ENCODE measurements at places on chromosomes 2 and 18.
A peak's percentile ranks its signal among the peaks of the same experiment; 100 is the strongest.

DNA sequence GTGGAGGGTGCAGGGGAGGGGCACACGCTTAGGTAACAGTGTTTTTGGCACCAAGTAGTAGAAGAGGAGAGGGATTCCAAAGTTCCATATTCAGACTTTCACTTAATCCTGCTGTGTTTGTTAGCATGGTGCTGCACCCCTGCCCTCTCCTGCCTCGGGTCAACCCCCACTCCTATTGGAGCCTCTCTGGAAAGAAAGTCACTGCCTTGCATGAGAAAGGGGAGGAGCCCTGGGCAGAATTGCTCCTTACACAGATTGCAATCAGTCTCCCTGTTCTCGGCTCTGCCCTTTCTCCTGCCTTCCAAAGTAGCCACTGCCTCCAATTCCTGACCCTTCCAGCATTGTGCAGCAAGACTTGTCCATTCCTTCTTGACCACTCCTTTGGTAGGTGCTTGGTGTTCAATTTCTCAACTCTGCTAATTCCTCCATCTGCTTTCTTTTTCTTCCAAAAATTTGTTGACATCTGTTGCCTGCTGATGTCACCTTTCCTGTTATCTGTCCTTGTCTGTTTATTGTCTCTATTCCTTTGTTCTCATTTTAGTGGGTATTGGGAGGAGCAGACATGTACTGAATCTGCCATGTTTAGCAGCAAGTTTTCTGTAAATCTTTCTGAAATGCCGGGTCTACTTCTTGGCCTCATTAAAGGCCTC lies 225.4 kb downstream of the LOXHD1 start:
- no peak for DNase-seq

- DNase-seq = no peak
Observed at GRCh38 chr2:68256093-68256450, 3.7 kb upstream of the PPP3R1 start.

DNA sequence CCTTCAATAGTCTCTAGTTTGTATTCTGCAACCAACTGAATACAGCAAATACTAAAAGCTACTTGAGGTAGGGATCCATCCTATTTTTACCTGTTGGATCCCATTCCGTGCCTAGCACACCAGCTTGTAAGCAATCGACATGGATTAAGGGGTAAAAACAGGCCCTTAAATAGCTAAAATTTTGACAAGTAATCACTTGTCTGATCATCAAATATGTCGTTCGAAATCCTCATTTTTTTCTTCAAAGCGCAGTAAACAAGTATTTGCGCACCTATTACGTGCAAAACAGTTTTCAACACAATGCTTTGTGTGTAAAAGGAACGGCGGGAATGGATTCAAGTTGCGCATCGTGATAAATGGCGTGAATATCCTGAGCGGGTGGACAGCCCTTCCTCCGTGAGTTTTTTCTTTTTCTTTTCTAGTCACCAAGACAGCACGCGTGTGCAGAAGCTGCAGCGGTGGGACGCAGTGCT lies 1.4 kb upstream of the ACVR2A start:
- DNase-seq = no peak

DNA sequence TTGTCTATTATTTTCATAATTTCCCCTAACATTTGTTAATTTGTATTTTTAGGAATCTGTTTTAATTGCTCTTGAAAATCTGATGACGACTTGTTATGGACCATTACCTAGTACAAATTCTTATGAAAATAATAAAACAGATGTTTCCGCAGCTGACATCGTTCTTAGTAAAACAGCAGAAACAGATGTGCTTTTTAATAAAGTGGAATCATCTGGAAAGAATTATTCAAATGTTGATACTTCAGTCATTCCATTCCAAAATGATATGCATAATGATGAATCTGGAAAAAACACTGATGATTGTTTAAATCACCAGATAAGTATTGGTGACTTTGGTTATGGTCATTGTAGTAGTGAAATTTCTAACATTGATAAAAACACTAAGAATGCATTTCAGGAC lies 69.9 kb downstream of the PMS1 start:
- DNase-seq = no peak

DNA sequence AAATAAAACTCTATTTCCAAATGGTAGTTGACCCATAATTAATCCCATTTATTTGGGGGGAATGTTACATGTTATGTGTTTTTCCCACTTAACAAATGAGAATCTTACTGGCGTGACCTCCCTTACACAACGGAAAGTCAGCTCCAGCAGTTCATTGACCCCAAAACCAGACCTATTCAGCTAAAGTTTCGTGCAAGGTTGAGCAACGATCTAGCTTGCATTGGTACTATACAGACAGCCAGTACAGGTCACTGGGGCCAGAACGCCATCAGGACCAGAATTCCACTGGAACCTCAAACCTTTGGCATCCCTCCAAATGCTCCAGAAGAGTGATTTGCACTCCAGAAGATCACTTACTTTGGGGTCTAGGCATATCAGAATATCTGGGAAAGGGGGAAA lies 6.8 kb upstream of the CTAGE1 start:
- DNase-seq = no peak

DNA sequence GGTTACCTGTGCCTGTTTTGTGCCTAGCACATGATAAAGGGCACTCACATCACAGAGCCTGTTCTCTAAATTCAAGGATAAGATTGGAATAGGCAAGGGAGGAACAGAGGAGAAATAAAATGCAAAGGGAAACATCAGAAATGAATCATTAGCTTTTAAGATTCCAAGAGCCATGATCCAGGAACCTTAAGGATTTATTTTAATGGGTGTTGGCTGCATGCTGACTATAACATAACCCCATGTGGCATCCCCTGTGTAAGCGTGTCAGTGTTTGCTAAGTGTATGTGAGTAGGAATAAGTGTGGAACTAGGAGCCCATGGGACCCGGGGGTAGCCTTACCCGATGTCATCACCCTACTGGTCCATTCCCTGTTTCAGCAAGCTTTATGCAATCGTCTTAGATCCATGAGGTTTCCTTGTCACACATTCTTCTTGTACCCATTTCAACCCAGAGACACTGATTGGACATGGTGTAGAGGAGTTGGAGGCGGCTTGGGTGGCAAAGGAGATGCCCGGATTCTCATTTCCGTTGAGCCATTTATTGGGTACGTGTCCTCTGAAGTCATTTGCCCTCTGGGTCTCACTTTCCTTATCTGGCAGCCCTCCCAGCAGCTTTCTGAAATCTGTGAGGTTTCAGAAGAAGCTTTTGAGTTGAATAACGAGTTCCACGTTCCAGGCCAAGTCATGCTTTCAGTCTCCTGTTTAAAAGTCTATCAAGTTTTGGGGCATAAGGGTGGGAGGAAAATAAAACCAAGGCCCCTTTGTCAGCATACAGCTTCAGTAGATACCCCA lies 117.0 kb downstream of the MGAT5 start:
- DNase-seq = no peak

- no peak for DNase-seq
Observed at GRCh38 chr2:233385489-233386044, 31.3 kb downstream of the DGKD start.

- peak; percentile 23 for DNase-seq
Observed at GRCh38 chr18:2442726-2443275, 128.5 kb downstream of the METTL4 start.

DNA sequence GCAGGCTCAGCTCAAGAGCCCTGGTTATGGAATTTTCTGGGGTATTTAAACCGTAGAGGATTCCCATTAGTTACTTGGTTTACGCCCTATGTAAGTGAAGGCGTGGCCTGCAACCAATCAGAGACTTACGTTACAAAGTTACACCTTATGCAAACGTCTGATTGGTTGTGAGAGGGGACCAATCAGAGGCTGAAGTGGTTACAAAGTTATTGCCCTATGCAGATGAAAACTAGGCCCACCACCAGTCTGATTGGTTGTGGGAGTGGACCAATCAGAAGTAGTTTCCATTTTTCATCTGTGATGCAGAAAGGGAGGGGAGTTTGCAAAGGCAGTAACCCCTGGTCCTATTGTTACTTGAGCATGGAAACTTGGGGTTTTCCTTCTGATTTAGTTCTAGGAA lies 49.1 kb downstream of the DLGAP1 start:
- DNase-seq = no peak

DNA sequence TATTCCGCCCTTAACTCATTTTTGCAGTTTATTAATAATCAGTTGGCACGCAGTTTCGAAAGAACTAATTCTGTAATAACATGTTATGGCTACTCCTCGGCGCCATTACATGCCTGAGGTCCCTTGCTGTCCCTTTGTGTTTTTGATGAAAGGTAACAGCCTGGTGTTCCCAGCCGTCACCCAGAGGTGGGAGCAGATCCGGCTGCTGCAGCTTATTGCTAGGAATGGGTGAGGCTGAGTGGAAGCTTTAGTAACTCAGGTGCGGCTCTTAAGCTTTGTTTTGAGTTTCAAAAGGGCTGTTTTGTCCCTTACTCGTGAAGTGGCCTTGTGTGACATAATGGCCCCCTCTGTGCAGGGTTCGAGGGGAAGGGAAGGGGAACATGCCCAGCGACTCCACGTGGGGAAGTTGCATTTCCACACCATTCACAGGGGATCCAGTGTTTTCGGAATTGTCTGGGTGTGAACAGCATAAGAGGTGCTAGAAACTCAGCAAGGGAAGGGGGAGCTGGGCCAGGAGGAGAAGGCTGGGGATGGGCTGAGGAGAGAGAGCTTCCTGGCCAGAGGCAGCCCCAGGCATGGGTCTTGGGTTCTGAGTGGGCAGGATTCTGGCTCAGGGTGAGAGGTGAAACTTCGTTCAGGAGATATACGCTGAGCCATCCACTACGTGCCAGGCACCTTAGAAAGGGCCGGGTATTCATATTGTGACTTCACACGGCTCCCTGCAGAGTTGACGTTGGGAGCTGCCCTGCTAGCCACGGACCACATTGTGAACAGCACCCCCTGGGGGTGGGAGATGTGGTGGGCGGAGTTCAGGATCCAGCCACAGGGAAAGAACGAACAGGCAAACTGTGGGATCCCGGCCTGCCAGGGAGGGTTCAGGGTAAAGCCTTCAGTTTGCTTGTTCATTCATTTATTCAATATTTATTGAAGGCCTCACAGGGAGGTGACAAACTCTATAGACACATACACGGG lies 84.4 kb downstream of the TGOLN2 start:
- peak; percentile 39 for DNase-seq

DNA sequence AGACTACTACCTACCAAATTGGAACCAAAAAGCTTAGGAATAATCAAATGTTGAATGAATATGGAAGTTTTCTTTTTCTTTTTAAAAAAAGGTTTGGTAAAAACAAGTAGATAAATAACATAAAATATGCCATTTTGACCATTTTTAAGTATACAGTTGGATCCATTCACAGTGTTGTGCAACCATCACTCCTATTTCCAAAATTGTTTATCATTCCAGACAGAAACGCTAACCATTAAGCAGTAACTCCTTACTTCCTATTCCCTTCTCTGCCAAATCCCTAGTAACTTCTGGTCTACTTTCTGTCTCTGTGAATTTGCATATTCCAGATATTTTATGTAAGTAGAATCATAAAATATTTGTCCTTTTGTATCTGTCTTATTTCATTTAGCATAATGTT lies 39.8 kb downstream of the CD302 start:
- DNase-seq = no peak

DNA sequence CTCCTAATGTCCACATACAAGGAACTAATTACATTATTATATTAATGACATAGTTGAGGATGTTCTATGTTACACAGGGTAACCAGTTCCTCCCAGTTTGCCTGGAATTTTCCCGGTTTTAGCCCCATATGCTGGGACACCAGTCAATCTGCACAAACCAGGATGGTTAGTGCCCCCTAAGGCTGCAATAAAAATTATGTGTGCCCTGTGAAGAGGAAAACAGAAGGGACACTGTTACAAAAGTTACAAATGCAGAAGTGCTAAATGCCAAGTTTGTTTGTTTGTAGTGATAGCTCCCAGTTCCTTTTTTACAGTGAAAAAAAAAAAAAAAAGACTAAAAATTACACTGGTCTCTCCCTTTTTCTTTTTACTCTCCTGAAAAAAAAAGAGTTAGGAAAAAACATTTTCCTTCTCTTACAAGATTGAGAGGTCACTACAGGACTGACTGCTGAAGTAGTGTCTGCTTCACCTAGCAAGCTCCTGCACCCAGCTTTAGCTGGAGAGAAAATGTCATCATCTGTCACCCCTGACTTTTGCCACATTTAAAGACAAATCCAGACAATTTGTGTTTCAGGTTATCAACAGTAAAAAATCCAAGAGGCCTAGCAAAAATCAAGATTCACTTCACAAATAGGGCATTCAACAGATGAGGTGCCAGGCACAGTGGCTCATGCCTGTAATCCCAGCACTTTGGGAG lies 3.2 kb downstream of the ANKRD44 start:
- no peak for DNase-seq

DNA sequence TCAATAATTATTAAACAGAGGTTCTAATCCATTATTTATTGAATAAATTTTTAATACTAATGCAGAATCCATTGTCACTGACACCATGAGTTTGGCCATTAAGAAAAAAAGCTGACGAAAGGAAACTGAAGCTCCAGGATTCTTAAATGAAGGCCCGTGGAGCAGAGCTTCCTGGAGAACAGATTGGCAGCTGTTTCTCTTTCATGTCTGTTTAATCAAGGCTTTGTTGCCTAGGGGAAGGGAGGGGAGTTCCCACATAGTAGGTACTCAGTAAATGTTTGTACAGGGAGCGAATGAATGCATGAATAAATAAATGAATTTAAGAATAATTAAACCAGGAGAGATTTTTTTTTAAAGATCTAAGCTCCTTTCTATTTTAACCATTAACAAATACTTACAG lies 315.1 kb upstream of the KLHL29 start:
- DNase-seq = no peak

- peak; percentile 81 for DNase-seq
Observed at GRCh38 chr18:73895701-73896100, 251.9 kb downstream of the FBXO15 start.

GRCh38 chr18:77079954-77080682 lies 52.5 kb downstream of the MBP start:
- DNase-seq = no peak

- DNase-seq = peak; percentile 83
Observed at GRCh38 chr18:36688020-36688965, 140.5 kb downstream of the TPGS2 start.

DNA sequence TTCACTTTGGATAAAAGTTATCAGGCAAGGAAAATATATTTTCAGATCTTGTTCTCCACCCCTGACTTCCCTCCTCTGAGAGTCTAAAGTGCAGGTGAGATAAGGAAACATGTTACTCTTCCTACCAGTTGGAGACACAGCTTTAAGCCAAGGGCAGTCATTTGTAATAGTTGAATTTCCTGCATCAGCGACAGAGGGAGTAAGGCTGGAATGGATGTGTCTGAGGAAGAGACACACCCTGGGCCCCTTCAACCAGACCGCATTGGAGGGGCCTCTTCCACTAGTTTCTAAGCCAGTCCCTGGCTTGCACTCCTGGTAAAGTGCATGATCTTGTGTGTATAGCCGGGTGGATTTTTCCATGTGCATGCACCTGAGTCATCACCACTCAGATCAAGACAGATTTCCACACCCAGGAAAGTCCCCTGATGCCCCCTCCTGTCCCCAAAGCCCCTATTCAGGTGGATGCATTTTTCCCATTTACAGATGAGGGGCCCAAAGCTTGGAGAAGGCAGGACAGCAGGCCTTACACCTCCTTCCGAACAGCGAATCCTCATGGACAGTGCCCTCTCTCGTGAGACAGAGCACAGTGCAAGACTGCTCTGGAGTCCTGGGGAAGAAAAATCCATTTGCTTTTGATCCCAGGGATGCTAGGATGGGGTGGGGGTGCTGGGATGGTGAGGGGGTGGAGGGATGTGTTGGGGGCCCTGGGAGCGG lies 66.7 kb upstream of the SH3RF3 start:
- no peak for DNase-seq

GRCh38 chr2:15912203-15912602 lies 28.1 kb upstream of the MYCN start:
- no peak for DNase-seq

GRCh38 chr18:35045806-35046205 lies 4.6 kb downstream of the MAPRE2 start:
- DNase-seq = no peak

- no peak for DNase-seq
Observed at GRCh38 chr18:47313901-47314300, 62.4 kb upstream of the SKOR2 start.

All from Calu3 (cell line).